ENCODE measurements at places on chromosomes 16 and 17.

DNA sequence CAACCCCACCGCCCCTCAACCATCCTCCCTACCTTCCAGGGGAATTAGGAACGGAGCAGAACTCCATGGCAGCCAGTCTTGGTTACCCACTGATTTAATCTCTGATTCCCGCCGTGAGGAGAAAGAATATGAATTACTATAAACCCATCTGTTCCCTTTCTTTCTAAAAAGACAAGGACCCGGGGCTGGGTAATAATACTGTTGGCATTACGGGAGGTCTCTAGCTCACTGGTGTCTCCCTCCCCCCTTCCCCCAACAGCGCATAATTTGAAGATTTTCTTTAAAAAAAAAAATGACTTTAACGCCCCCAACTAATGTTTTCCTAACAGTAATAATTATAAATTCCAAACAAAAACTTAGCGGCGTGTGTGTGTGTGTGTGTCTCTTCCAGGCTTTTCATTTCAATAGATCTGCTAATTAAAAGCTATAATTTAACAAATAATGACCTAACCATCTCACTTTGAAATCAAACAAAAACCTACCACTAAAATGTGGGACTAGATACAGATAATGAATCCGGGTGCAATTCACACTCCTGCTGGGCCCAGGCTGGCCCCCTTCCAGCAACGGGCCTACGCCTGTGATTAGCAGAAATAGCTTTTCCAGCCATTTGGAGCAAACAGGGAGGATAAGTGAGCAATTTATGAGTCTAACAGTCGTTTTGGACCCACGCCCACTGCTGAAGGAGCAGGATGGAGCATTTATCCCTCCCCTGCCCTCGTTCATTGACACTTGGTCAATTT, 18.2 kb upstream of the BHLHA9 start:
- no peak overlapping the region for H3K27ac ChIP-seq
- DNase-seq: no peak
- no peaks in the 10 kb centered on the region for H3K36me3 ChIP-seq
- no peak overlapping the region for H3K4me3 ChIP-seq
- no peaks in the 10 kb centered on the region for H3K27me3 ChIP-seq

DNA sequence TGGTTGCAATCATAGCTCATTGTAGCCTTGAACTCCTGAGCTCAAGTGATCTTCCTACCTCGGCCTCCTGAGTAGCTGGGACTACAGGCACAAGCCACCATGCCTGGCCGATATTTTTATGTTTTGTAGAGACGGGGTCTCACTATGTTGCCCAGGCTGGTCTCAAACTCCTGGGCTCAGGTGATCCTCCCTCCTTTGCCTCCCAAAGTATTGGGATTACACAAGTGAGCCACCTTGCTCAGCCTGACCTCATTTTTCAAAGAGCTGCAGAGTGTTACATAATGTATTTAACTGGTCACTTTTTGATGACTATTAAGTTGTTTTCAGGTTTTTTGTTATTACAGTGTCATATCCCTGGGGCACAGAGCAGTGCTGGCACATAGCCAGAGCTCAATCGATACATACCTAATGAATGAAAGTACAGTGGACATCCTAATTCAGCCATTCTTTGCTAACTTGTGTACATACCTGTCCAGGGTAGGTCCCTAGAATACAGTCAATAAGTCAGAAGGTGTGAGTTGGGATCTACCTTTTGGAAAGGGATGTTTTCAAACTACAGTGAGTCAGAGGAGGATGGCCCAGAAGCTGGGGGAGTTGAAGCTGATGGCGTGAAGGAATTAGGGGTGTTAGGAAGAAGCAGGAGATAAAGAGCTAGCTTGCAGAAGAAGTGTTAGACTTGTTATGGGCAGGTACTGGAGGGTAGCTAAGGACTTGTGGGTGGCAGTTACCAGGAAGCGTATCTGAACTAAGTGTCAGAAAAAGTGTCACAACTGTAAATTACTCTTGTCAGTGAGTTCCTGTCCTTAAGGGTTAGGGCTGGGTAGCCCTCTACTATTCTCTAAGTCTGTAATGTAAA, 20.1 kb upstream of the CYLD start:
- no peak for DNase-seq
- no peaks in the 10 kb centered on the region for H3K36me3 ChIP-seq
- H3K27me3 ChIP-seq: no peaks in the 10 kb centered on the region

GRCh38 chr17:61144137-61144536, 255.5 kb upstream of the TBX2 start:
- no peak overlapping the region for H3K27ac ChIP-seq
- H3K4me1 ChIP-seq: peaks cover 6% of the 10 kb centered on the region
- H3K4me3 ChIP-seq: no peak overlapping the region
- H3K27me3 ChIP-seq: no peaks in the 10 kb centered on the region

DNA sequence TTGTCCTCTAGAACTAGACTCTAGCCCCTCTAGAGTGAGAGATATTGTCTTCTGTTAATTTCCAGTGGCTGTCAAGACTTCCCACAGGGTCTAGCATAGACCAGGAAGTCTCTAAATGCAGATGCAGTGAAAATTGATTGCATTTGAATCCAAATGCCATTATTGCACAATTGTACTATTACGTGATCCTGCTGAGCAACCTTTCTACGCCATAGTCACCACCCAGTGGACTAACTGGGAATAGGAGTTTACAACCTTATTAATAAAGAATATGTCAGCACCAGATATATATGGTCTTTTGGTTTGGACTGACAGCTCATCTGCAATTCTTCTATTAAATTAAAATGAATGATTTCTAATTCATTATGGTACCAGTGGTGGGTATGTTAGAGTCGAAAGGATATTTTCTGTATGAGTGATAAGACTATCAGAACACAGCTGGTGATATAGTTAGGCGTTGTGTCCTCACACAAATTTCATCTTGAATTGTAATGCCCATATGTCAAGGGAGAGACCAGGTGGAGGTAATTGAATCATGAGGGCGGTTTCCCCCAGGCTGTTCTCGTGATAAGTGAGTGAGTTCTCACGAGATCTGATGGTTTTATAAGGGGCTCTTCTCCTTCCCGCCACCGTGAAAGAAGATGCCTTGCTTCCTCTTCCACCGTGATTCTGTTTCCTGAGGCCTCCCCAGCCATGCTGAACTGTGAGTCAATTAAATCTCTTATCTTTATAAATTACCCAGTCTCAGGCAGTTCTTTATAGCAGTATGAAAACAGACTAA, 138.9 kb upstream of the CA10 start:
- no peaks in the 10 kb centered on the region for H3K4me1 ChIP-seq
- H3K4me3 ChIP-seq: no peak overlapping the region
- H3K36me3 ChIP-seq: no peaks in the 10 kb centered on the region

DNA sequence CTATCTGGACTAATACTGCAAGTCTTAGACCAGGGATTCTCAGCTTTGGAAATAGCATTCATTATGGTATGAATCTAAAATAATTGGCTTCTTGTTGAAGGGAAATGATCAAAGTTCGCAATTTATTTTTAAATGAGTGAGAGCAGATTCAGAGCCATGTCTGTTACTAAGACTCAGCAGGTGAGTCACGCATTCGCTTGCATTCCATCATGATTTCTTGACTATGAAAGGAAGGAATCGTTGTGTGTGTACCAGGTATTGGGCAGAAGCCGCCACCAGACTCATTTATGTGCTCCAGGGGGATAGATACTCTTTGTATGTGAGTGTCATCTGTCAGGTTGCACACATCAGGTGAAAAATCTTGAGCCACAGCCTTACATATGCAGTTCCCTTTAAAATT, 10.8 kb downstream of the GSG1L2 start:
- no peaks in the 10 kb centered on the region for H3K36me3 ChIP-seq
- no peak overlapping the region for H3K27ac ChIP-seq
- no peaks in the 10 kb centered on the region for H3K4me1 ChIP-seq

DNA sequence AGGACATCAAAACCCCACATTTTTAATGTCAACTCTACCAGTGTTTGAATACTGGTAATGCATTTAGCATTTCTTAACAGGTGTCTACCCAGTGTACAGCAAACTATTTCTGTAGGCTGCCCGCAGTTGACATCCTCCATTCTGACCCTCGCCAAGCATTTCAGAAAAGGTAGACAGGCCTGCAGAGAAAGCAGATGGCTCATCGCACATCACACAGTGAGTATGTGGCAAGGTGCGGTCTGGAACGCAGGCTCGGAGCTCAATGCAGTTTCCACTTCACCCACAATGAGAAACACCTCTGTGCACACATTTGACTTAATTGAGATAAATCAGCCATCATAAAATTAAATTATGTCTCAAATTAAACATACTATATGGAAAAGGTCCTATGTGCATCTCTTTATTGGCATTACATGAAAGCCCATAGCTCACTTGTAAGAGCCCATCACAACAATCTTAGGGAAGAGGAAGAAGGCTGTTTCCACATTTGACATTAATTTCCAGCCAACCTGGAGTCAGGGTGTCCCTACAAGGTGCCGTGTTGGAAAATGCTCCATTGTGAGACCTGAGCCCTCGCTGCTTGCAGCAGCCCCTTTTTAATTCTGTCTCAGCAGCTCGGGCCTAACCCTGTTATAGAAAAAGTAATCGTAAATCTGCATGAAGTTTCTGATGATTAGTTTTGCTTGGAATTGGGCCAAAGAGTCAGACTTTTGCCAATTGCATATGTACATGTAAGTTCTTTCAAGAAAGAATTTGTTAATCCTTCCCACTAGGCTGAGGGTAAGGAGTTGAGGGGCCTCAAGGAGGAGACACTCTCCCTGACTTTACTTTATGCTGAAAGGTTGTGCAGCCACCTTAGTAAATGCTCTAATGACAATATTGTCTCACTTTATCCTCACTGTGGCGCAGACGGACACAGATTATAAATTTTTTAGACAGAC, 378.7 kb upstream of the DYNLRB2 start:
- H3K4me3 ChIP-seq: no peak overlapping the region
- peaks cover 18% of the 10 kb centered on the region for H3K4me1 ChIP-seq
- no peaks in the 10 kb centered on the region for H3K27me3 ChIP-seq
- H3K36me3 ChIP-seq: no peaks in the 10 kb centered on the region
- no peak overlapping the region for H3K27ac ChIP-seq
- DNase-seq: no peak

DNA sequence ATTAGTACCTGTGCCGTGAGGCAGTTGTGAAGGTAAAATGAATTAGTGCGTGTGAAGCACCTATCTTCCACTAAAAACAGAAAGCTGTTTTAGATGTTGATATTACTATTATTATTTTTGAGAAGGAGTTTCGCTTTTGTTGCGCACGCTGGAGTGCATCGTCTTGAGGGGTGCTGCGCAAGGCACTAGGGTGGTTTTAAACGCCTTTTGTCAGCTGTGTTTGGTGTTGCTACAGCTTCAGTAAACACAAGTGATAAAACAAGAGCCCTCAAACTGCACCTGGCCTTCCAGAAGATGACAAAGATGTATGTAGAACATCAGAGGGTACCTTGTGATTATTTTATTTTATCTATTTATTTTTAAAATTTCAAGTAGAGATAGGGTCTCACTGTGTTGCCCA, 38.2 kb downstream of the PLCG2 start:
- DNase-seq: no peak
- no peaks in the 10 kb centered on the region for H3K36me3 ChIP-seq
- H3K27ac ChIP-seq: no peak overlapping the region
- no peak overlapping the region for H3K4me3 ChIP-seq
- peaks cover 14% of the 10 kb centered on the region for H3K27me3 ChIP-seq

- peak overlapping the region; percentile 68 for H3K4me3 ChIP-seq
- peaks cover 38% of the 10 kb centered on the region for H3K4me1 ChIP-seq
- H3K27me3 ChIP-seq: no peaks in the 10 kb centered on the region
- peak; percentile 85 for DNase-seq
- peak overlapping the region; percentile 96 for H3K27ac ChIP-seq
Measured at GRCh38 chr16:53098526-53099317, 43.9 kb downstream of the CHD9 start.

- peaks cover 48% of the 10 kb centered on the region for H3K36me3 ChIP-seq
- no peak overlapping the region for H3K4me3 ChIP-seq
- peaks cover 51% of the 10 kb centered on the region for H3K4me1 ChIP-seq
Measured at GRCh38 chr16:20873331-20873730, 26.8 kb downstream of the DCUN1D3 start.

DNA sequence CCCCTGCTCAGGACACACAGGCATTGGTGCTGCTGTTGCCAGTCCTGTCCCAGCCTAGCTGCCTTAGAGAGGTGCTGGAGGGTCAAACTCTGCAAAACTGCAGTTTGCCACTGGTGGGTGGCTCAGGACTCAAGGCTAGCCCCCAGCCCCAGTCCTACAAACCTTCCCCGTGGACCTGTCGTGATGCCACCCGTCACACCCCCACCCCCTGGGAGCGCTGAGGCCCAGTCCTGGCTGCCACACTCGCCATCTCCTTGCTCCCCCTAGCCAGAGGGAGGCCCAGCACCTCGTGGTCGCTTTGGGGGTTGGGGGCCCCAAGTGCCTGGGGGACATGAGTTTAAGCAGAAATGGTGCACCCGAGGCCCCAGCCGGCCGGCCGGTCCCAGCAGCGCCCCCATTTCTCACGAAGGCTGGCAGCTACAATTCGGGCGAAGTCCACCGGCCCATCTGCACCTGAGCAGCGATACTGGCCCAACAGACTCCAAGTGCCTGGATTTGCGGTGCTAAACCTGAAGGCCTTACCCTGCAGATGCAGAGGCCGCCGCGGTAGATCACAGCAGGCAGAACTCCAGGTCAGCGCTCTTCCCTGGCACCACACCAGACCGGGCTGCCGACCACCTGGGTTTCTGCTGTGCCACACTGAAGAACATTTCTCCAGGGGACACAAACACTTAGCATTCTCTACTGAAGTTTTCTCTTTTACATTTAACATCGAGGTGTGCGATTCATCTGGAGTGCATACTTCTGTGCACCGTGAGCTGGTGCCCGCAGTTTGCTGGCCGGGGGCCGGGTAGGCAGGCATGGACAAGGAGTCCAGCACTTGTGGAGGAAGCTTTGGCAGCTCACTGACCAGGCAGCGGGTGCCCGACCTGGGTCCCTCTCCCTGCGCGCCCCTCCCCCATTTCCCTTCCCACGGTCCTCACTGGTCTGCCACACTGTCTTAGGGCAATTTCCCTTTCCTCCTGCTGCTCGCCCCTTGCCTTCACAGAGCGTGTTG, 130.0 kb downstream of the KCNJ12 start:
- H3K27me3 ChIP-seq: no peaks in the 10 kb centered on the region
- no peaks in the 10 kb centered on the region for H3K36me3 ChIP-seq
- no peak for DNase-seq
- H3K27ac ChIP-seq: no peak overlapping the region
- H3K4me1 ChIP-seq: no peaks in the 10 kb centered on the region

DNA sequence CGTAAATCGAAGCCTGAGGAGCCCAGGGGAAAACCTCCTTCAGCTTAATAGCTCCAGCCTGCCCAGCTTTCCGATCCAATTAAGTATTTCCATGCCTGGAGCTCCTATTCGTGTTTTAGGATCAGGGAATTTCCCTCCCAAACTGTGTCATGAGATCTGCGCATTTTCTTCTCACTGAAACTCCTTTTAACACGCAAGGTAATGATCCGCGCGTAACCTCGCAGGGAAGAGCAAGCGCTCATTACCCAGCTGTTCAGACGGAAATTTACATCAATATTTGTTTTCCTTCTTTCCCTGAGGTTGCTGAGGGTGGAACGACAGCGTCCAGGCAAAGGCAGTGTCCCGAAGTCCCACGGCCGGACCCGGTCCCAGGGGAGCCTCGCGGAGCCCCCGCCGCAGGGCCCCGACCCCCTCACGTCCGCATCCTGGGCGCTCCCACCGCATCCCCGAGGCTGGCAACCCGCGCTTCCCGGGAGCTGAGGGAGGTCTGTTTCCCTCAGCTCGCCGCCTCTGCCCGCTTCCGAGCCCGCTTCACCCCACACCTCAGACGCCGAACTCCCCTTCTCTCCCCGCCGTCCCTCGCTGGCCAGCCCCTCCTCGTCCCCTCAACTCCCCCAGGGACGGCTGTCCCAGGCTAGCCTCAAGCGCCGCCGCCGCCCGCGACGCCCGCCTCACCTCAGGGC, 415 bp downstream of the ABCA5 start:
- DNase-seq: peak; percentile 42
- peaks cover 12% of the 10 kb centered on the region for H3K4me1 ChIP-seq
- H3K36me3 ChIP-seq: no peaks in the 10 kb centered on the region
- peak overlapping the region; percentile 99 for H3K4me3 ChIP-seq

All from MCF 10A (cell line).